ENCODE measurements at places on chromosomes 12 and 14.
A peak's percentile ranks its signal among the peaks of the same experiment; 100 is the strongest.

DNA sequence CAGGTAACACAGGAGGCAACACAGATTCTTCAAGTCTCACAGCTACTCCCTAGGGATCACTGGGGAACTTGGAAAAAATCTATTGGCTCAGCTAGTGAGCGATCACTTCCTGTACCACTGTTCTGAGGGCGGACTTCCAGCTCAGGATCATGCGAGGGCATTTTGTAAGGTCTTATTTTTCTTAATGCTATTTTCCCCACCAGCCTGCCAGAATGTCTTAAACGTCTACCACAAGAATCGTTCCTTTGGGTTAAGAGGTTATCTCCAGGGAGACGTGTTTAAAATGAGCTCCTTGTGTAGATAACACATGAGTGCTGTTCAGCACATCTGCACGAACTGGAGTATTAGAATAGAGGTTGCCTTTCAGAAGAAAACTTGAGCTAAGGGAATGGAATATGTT is 162.6 kb downstream of the ETNK1 start:
- DNase-seq, result no peak

- DNase-seq, result peak; percentile 58
These were observed 568.3 kb downstream of the TMEM121 start for GRCh38 chr14:106094654-106095189.

DNA sequence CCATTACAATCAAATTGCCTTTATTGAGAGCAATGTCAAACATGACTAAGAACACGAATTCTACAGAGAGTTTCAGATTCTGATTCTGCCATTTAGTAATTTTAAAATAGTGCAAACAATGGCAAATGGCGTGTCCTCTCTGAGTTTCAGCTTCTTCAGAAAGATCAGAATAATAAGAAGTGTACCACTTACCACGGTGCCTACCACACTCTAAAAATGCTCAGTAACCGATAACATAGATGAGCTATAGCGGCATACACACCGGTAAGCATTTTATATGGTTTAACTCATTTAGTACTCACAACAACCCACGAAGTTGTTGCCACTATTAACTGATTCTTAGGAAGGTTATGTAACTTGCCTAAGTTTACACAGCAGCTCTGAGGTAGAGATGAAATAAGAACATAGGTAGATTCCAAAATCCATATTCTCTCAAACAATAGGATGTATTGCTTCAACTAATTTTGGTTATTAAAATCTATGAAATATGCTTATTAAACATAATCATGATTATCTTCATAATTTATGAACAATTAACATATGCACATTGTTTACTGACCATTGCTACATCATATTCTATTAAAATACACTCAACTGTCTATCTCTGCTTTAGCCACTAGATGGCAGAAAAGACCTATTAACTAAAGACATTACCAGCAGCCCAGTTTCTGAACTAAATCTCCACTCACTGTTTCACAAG is 38.3 kb downstream of the SLC6A15 start:
- no peak for DNase-seq

DNA sequence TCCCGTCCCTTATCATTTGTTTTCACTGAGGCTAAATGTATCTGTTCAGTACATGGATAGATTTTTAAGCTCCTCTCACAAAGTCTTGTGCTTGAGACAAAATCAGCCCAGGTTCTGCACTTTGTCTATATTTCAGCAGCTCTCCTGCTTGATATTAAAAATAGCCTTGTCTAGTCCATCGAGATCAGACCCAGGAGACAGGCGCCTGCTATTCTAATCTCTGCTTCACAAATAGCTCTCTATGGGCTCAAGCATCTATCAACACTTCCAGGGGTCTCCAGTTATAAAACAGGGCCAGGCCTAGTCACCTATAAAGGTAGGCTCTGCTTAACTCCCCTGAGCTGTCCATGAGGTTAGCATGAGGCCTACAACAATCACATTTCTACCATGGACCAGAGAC is 62.5 kb downstream of the ZFP36L1 start:
- no peak for DNase-seq

GRCh38 chr12:12748044-12748443 is 30.9 kb downstream of the CDKN1B start:
- no peak for DNase-seq

DNA sequence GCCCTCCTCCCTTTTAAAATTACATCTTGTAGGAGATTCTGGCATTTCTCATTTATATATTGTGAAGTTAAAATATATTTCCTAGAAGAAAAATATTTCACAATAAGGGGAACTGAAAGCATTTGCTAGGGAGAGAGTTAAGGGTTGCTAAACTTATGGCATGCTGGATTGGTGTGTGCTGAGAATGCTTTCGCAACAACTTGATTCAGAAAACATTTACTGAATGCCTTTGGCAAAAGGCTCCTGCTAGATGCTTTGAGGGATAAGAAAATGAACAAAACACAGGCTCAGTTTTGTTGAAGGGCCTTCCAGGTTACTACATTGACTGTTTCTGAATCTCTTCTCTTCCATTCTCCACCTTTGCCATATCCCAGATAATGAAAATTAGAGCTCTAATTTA is 67.5 kb downstream of the DIP2B start:
- DNase-seq, result no peak

DNA sequence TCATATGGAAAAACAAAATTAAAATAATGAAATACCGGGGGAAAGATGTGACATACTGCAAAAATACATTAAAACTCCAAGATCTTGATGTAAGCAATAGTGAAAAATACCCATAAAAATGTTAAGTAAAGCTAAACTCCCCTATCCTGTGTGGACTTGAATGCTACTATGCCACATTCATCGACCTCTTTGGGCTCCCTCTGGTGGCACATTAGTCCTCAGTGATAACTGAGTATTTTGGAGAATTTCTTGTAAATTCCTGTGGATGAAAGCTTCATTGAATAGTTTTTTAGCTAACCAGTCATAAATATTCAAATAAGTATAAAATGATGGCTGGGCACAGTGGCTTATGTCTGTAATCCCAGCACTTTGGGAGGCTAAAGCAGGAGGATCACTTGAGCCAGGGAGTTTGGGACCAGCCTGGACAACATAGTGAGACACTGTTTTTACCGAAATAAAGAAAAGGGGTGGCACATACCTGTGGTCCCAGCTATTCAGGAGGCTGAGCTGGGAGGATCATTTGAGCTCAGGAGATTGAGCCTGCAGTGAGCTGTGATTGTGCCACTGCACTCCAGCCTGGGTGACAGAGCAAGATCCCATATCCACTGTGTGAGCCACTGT is 42.4 kb upstream of the SGPP1 start:
- peak; percentile 37 for DNase-seq

GRCh38 chr12:25107920-25108319 is 87.0 kb downstream of the DNAI7 start:
- no peak for DNase-seq

DNA sequence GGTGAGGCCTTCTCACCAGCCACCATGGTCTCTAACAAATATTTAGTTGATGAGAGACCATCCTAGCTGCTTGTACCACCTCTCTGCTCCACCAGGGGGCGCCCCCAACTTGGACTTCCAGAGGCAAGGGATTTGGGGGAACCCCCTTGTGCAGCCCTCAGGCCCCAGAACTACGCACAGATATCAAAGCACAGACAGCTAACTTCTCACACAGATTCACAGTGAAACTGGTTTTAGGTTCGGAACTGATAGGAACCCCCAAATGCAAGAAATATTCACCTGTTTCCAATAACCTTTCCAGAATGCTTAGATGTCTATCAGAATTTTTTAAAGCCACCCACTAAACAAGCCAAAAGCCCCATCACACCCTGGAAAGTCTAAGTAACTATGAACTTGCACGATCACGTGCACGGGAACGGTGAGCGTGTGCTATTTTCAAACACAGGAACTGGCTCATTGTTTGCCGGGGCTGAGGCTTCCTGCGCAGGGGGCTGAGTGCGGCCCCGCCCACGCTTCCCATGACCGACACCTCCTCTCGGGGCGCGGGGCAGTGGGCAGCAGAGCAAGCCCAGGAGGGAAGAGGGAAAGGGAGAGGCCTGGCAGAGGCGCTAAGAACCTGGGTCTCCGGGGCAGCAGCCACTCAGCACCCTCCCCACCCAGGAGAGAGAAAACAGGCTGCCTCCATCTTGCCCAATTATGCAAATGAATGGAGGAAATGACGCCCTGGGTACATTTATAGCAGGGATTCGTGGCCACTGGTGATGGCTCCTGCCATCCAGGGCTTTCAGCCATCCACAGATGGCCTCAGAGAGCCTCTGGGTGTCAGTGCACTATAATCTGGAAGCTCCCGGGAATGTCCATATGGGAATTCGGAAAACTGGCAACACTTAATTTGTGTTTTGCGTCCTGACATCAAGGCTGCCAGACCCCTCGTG is 79.4 kb upstream of the GPR68 start:
- peak; percentile 96 for DNase-seq

GRCh38 chr12:25074954-25075353 is 120.0 kb downstream of the DNAI7 start:
- no peak for DNase-seq

- no peak for DNase-seq
These were observed 8.3 kb upstream of the ERBB3 start for GRCh38 chr12:56071648-56072047.

DNA sequence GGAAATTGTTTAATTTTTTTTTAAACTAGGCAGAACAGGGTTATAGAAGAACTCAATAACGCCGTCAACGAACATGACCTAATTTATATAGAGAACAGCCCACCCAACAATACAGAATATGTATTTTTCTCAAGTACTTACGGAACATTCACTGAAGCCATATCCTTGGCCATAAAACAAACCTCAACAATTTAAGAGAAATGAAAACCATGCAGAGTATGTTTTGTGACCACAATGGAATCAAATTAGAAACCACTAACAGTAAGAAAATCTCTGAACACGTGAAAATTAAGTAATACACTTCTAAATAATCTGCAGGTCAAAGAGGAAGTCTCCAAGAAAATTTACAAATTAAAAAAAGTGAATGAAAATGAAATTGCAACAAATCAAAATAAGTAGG is 9.4 kb downstream of the SART3 start:
- no peak for DNase-seq

GRCh38 chr12:77469578-77470333 is 360.9 kb upstream of the NAV3 start:
- DNase-seq, result no peak

GRCh38 chr12:108519558-108519957 is 4.5 kb downstream of the FICD start:
- DNase-seq, result no peak
